B cell (primary cell): ENCODE measurements at places on chromosomes 16 and 17. TPM values are rescaled to one million over a fixed set of nuclear protein-coding genes. Genes with fewer than 3 reads are reported as not detected.

GRCh38 chr16:3542601-3543373 is 34.4 kb downstream of the NLRC3 start:
- no peak overlapping the region for H3K4me3 ChIP-seq
- H3K27me3 ChIP-seq: no peaks in the 10 kb centered on the region
- H3K27ac ChIP-seq: no peak overlapping the region
- DNase-seq: no peak
- H3K36me3 ChIP-seq: no peaks in the 10 kb centered on the region

DNA sequence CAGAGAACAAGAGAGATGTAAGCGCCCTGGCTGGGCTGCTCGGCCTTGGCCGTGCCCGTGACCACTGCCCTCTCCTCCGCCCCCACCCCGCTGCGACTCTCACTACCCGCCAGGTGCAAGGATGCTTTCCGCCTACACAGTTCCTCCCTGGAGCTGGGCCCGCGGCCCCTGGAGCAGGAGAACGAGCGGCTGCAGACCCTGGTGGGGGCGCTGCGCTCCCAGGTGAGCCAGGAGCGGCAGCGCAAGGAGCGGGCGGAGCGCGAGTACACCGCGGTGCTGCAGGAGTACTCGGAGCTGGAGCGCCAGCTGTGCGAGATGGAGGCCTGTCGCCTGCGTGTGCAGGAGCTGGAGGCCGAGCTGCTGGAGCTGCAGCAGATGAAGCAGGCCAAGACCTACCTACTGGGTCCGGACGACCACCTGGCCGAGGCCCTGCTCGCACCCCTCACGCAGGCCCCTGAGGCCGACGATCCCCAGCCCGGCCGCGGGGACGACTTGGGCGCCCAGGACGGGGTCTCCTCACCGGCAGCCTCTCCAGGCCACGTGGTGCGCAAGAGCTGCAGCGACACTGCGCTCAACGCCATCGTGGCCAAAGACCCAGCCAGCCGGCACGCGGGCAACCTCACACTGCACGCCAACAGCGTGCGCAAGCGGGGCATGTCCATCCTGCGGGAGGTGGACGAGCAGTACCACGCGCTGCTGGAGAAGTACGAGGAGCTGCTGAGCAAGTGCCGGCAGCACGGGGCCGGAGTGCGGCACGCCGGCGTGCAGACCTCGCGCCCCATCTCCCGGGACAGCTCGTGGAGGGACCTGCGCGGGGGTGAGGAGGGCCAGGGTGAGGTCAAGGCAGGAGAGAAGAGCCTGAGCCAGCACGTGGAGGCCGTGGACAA is 9.2 kb upstream of the MRPL58 start:
- no peak for DNase-seq
- no peaks in the 10 kb centered on the region for H3K4me1 ChIP-seq
- H3K27me3 ChIP-seq: no peaks in the 10 kb centered on the region
- no peaks in the 10 kb centered on the region for H3K36me3 ChIP-seq
- H3K27ac ChIP-seq: no peak overlapping the region

GRCh38 chr16:77786186-77786847 is 2.0 kb upstream of the VAT1L start:
- no peak overlapping the region for H3K4me3 ChIP-seq
- no peak for DNase-seq
- peaks cover 25% of the 10 kb centered on the region for H3K4me1 ChIP-seq
- H3K36me3 ChIP-seq: no peaks in the 10 kb centered on the region
- H3K27ac ChIP-seq: no peak overlapping the region

DNA sequence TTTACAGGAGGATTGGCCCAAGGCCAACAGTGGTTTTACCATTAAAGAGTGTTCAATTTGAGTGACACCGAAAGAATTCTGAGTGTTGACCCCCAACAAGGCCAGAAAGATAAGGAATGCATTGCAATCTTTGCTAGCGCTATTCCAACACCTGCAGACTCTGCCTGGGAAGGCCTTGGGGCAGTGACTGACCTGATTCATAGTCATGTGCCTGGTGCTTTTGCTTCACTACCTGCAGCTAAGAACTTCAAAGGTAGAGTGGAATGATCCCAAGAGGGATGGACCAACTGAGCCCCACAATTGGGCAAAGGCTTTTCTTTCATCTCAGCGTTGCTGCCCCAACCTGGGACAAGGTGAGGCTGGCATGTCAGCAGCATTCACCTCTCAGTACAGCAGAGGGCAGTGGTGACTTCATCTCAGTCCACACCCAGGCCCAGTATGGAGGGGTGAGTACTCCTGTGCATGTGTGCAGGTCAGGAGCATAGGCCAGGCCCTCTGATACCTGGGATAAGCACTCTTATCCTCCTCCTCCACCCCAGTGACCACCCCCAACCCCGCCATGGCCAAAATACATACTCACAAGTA is 149.6 kb upstream of the GNAO1 start:
- H3K4me3 ChIP-seq: no peak overlapping the region
- no peaks in the 10 kb centered on the region for H3K36me3 ChIP-seq
- DNase-seq: peak; percentile 35
- no peaks in the 10 kb centered on the region for H3K27me3 ChIP-seq
- H3K4me1 ChIP-seq: no peaks in the 10 kb centered on the region

- no peak overlapping the region for H3K4me3 ChIP-seq
- H3K4me1 ChIP-seq: peaks cover 10% of the 10 kb centered on the region
- H3K36me3 ChIP-seq: peaks cover 6% of the 10 kb centered on the region
- no peak for DNase-seq
- no peak overlapping the region for H3K27ac ChIP-seq
Measured at GRCh38 chr17:45578516-45579455, 88.3 kb upstream of the PLEKHM1 start.

- H3K27me3 ChIP-seq: no peaks in the 10 kb centered on the region
- DNase-seq: no peak
- H3K36me3 ChIP-seq: no peaks in the 10 kb centered on the region
- no peaks in the 10 kb centered on the region for H3K4me1 ChIP-seq
- no peak overlapping the region for H3K27ac ChIP-seq
Measured at GRCh38 chr17:41617698-41618097, 5.1 kb upstream of the KRT16 start.

The KRT28 gene
- polyA plus RNA-seq: not detected in 2 replicates
